Activated T-cell treated with anti-CD3 and anti-CD28 coated beads, Interleukin-2, amount 50 U/mL, for 48 hours (primary cell): ENCODE measurements at places on chromosomes 13 and 19.

DNA sequence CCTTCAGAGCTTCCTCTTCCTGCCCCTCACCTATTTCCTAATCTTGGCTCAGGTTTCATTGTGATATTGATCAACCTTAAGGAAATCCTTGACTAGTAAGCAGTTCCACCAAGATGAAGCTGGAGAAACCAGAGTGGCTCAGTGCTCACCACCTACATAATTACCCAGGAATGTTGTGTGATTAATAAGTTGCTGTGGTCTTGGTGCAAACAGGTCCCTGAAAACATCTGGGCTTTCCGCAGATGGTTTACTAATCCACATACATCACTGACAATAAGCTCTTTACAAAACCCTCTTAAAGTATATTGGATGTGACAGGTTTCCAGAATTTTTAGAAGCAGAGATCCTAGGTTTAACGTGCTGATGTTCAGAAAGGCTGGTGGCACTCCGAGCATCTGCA is 8.6 kb upstream of the SERP2 start:
- no peak for DNase-seq

DNA sequence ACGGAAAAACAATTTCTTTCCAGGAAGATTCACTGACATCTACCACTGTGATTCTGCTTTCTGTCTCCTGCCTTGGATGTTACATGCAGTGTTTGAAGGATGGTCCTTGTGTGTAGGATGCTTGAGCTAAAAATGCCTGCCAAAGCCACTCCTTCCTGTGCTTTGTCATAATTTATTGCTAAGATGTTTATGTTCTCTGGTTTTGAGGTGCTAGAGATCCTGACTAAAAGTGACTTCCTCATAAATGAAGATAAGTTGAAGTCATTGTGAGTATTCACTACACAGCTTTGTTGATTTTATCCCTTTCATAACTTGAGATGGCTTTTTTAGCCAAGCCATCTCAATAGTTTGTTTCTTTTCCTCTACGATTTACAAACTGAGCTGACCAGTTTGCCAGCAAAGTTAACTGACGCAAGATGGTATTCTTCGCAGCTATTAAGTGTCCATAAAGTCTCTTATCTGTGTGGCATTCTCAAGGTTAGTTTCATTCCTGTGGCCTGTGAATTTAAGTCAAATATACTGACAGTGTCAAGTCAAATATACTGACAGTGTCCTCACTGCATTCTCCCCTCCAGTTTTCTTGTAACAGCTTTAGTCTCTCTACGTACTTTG is 15.7 kb upstream of the FBXL3 start:
- no peak for DNase-seq

GRCh38 chr19:48654299-48655059 is 8.5 kb upstream of the CA11 start:
- no peak for DNase-seq

DNA sequence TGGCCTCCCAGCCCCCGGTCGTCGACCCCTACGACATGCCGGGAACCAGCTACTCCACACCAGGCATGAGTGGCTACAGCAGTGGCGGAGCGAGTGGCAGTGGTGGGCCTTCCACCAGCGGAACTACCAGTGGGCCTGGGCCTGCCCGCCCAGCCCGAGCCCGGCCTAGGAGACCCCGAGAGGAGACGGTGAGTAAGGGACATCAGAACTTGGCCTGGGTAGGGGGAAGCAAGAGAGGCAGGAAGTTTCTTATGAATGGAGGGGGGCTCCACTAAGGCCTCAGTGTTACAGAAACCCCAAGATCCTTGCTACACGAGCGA is 2.9 kb downstream of the FOSB start:
- DNase-seq, result no peak

GRCh38 chr13:50549221-50549942 is 294.1 kb downstream of the DLEU7 start:
- no peak for DNase-seq

DNA sequence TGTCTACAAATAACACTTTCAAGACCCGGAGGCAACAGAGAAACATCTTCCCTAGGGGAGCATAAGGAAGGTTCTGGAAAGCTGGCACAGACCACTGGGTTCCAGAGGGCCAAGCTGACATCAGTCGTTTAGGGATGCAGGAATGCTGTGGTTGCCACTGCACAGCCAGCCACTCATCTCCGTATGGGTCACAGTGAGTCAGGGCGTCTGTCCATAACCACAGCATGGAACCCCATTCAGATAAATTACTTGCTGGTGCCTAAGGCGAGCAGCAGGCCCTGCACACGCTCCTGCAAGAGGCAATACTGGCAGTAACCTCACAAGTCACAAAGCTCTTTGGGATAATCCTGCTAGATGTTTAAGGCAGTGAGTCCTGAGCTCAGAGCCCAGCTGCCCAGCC is 140.9 kb upstream of the UBL3 start:
- no peak for DNase-seq

- peak; percentile 68 for DNase-seq
Observed at GRCh38 chr13:98466634-98467236, 110.2 kb downstream of the STK24 start.

GRCh38 chr13:31012655-31013024 is 80.2 kb downstream of the TEX26 start:
- no peak for DNase-seq

DNA sequence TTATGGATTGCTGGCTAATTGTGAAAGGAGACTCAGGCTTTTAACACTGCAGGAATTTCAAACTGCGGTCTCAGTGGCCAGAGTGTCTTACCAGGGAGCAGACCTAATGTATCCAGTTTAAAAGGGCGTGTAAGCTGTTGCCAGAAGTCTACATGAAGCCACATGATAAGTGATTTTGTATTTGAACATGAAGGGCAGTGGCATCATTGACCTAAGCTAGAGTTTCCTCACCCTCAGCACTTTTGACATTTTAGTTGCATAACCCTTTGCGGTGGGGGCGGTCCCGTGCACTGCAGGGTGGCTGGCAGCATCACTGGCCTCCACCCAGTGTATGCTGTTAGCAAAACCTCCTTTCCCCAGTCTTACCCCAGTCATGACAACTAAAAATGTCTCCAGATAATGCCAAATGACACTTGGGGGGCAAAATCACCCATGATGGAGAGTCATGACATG is 23.7 kb upstream of the GPR18 start:
- no peak for DNase-seq

GRCh38 chr13:95100525-95101433 is 200.5 kb downstream of the ABCC4 start:
- DNase-seq, result no peak

GRCh38 chr19:6092329-6093286 is 17.7 kb downstream of the RFX2 start:
- DNase-seq, result no peak

DNA sequence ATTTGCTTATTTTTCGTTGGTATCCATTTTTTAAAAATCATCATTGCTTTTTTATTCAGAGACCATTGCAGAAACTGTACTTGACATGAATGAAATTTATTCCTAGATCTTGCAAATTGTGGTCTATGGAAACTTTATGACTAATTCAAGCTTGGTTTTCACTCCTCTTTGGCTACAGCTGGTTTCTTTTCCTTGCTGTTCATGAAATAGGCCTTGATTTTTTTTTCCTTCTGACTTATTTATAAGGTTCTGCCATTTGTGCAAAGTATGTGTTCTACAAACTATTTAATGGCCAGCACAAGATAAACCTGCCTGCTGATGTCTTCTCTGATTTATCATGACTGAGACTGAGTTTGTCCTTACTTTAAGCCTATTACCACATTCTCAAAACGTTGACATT is 764.0 kb upstream of the SLITRK5 start:
- no peak for DNase-seq

DNA sequence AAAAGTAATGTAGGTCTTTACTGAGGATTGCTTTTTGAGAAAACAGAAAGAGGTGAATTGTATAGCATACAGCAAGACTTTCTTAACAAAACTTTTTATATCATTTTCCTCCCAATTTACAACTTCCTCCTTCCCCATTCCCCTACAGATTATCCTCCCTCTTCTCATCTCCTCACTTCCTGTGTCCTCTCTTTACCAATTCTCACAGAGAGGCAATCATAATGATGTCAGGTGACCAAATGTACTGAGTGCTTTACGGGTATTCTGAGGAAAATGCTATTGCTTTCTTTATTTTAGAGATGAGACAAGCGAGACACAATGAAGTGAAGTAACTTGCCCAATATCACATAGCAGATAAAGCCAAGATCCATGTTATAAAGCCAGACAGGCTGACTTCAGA is 1.7 kb upstream of the MTMR6 start:
- DNase-seq, result no peak

DNA sequence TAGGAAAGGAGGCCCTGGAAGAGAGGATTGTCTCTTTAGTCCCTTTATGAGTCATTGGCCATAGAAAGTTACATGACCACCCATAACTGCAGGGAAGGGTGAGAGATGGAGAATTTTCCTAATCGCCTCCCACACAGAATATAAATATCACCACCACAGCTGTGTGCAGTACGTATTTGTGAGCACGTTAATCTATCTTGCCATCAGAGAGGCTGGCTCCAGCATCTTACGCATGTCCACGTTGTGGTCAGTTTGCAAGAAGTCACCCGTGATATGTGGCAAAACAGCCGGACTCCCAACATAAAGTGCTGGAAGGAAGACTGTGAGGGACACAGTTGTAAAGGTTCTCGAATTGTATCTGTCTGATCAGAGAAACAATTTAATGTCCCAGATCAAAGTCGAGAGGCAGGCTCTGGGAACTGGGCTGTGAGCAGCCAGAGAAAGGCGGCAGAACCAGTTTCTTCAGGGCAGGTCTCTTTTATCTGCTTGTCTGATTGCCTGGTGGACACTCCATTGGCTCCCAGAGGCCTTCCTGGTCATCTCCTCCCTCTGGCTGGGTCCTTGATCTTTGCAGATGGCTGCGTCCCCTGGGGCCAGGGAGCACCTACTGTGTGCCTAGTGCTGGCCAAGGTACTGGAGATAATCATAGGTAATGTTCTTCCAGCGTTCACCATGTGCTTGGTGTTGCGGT is 74.9 kb downstream of the SIPA1L3 start:
- DNase-seq, result no peak

GRCh38 chr19:5112681-5113575 is 144.0 kb downstream of the KDM4B start:
- no peak for DNase-seq

DNA sequence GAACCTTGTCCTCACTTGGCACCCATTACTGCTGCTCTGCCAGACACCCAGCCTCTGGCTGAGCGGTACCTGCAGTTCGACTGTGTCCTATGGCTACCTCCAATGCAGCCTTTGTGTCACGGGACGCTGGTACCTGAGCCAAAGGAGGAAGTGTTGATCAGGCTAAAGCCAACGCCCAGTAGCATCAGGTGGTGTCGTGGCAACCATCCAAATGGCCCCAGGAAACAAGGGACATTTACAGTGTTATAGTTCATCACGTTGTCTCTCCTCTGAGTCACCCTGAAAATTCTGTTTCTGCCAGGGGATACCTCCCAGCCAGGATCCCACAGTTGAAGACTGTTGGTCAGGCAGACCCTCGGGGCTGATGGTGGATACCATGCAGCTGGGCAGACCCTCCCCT is 10.1 kb downstream of the RHPN2 start:
- DNase-seq, result no peak

DNA sequence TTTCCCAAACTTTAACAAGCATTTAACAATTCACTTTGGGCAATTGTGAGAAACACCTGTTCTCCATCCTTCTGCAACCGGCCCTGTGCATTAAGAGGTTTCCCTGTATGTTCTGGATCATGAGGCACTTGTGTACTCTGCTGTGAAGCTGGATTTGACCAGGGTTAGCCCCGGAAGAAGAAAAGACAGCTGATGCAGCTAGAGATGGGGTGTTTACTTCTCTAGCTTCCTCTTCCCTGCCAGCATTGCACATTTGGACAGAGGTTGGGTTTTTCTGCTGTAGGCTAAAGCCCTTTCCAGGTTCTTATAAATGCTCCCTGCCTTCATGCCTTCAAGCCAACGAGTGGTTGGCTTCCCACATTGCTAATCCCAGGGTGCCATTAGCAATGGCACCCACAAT is 20.9 kb downstream of the MBD3L2B start:
- no peak for DNase-seq

- DNase-seq, result no peak
Observed at GRCh38 chr13:113660066-113660465, 2.1 kb upstream of the ATP4B start.

DNA sequence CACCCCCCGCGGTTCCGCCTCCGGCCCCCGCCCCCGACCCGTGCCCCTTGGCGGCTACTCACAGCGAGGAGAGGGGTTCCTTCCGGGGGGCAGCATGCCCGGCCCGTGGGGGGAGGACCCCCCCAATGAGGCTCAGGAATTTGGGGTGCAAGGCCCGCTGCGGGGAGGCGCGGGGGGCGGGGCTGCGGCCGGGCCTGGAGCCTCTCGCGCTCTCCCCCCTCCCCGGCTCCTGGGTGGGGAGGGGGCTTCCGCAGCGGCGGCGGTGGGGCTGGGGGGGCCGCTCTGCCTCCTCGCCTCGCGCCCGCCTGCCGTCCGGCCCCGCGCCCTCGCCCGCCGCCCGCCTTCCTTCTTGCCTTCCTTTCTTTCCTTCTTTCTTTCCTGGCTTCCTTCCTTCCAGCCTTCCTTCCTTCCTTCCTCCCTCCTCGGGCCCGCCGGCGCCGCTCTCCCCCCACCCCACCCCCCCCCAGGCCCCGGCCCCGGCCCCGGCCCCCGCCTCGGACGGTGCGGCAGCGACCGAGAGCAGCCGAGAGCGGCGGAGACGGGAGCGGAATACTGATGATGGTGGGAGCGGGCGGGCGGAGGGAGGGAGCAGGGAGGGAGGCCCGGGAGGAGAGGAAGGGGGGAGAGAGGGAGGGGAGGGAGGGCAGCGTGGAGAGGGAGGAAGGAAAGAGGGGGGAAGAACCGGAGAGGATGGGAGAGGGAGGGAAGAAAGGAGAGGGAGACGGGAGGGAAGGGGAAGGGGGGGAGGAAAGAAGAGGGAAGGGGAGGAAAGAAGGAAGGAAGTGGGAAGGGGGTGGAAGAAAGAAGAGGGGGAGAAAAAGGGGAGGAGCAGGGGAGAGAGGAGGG is at the start of gene LRRC4B:
Gene LRRC4B, minus strand, starts transcription at position 554 of the 846 bp plus-strand sequence. CDS start 19,597 bp downstream, outside the sequence.
- DNase-seq, result no peak

GRCh38 chr19:17104679-17105078 is 29.1 kb downstream of the MYO9B start:
- no peak for DNase-seq

GRCh38 chr13:25371875-25372283 is at the start of gene ATP8A2:
Gene ATP8A2 (plus strand): TSS chr13:25371974. CDS start chr13:25372213, 239 bp downstream.
- DNase-seq, result peak; percentile 22
